NCI-H748 treated with DMSO at 0.1 percent for 48 hours (cell line): ENCODE measurements at places on chromosomes 6 and 20.

GRCh38 chr6:42963855-42964605 is 3.5 kb downstream of the GNMT start:
- DNase-seq = no peak

DNA sequence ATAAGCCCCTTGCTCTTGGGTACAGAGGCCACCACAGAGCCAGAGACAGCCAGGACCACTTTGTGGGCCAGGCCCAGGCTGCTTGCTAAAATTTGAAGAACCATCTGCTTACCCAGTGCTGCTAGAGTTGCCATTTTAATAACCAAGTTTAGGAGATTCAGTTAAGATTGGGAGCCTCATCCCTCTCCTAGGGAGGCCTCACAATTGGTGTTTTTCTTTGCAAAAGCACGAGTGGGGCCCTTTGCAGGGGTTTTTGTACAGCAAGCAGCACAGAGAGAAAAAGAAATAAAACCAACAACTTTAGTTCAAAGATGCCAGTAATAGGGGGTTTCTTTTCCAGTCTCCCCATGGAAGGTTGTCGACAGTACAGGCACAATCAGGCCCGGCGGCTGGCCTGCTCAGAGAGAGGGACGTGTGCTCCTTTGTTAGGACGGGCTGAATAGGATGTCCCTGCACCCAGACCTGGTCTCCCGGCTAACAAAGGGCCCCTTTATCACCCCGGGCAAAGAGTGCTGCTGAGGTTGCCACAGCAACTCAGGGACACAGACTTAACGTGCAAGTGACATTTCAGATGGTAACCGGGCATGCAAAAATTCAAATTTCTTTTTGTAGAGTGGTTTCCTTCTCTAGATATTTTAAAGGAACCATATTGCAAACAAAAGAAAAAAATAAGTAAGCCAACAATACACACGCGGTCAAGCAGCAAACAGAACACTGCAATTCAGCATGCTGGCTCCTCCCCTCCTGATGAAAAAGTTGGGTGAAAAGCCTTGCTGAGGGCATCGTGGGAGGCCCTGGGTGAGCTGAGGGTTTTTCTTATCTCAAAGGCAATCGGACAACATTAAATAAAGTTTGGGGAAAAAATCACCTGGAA is 10.5 kb upstream of the TOX2 start:
- no peak for DNase-seq

DNA sequence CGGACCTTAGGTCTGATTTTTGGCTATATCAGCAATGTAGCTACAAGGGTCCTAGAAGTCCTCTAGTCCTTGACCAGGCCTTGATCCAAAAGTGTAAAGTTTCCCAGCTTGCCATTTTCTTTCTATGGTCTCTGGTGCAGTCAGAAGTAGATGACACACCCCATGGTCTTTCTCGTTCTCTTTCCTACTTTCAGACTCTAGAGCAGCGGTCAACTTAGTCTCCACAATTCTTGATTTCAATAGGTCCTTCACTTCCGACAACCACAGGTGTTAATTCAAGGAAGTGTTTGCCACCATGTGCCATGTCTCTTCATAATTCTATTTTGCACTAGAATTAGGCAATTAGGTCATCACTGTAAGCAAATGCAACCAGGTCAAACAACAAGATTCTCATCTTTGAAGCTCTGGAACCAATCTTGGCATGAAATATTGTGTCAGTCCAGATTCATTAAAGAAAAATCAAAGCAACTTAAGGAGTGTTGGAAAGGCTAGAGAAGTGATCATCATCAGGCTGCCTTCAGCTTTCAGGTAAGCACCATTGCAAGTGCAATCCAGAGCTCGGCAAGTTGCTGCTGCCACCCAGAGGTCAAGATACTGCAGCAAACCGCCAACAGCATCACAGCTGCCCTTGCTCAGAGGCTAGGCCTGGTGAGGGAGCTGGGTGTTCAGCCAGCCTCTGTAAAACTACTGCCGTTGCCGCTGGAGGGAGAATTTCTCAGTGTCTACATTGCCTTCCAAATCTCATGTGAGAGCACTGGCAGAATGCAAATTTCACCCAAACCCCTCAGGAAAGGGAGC is 5.6 kb upstream of the SYNE1 start:
- DNase-seq = peak; percentile 5

DNA sequence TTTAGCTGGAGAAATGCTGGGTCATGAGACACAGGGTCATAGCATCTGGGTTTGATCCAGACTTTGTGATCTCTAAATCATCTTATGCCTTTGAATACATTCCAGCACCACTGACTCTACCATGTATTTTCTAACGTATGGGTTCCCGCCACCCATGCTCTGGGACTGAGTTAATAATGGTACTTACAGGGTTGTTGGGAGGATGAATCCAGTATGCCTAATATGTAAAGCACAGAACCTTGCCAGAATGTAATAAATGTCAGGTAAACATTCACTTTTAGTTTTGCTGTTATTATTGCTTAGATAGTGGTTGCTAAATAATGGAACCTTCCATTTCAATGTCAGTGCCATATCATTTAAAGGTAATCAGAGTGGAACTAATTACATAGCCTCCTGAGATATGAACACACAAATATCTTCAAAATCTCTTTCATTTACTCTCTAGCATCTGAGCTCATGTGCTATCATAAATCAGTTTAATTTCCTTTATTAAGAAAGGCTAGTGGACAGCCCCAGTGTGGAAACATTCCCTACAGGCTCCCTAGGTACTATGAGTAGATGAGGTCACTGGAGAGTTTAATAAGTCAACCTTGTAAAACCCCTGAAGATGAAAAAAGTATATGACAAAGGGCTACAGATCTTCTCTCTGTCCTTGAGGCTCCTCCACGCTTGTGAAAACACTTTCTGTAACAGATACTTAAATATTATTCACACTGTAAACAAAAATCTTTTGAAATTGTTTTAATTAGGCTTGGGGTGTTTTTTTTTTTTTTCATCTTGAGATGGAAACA is 226.6 kb downstream of the ALDH8A1 start:
- no peak for DNase-seq

- DNase-seq = no peak
Observed at GRCh38 chr20:56808117-56808725, 179.1 kb downstream of the TFAP2C start.

DNA sequence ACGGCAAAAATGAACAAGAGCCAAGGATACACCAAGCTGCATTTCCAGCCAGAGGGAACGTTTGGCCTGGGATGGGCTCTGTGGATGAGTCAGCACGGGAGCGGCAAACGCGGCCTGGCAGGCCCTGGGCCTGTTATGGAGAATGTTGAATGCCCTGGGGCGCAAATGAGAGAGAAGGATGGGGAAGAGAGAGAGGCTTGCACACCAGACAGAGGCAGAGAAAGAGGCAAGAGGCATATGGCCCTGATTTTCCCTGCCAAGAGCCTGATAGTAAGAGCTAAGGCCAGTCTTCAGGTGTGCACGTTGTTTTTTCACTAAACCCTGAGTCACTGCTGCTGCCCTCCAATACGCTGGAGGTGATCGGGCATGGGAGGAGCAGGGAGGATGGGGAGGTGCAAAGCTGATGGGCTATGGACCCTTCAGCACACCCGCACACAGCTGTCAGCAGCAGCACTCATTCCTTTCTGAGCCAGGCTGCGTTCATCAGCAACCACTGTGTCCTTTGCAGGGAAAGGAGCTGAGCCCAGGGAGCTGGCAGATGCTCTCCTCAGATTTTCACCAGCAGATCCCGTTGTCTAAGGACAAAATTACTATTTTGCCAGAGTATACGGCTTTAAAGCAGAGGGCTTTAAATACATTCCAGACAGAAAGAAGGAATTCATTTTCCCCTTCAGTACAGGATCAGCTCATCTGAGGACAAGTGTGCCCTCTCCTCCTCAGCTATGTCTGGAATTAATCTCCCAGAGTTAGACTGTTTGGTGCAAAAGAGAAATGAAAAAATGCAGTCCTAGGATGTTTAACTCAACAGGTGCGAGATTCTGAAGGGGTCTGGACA is 61.7 kb upstream of the SLC22A23 start:
- no peak for DNase-seq

DNA sequence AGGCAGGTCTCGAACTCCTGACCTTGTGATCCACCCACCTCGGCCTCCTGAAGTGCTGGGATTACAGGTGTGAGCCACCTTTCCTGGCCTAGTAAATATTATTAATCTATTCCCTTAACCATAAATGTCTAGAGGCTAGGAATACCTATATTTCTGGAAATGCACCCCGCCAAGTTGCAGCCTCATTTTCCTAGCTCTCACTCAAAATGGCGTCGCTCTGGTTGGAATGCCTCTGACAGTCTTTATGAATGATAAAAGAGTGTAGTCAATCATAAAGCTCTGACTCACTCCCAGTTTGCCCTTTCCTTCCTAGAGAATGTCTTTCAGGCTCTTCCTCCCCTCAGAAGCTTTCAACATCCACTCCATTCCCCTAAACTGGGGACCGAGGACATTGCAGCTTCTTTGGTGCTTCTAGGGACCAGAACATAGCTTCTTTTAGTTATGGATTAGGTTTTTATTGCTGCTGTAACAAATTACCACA is 14.1 kb upstream of the TRIM26 start:
- DNase-seq = no peak

DNA sequence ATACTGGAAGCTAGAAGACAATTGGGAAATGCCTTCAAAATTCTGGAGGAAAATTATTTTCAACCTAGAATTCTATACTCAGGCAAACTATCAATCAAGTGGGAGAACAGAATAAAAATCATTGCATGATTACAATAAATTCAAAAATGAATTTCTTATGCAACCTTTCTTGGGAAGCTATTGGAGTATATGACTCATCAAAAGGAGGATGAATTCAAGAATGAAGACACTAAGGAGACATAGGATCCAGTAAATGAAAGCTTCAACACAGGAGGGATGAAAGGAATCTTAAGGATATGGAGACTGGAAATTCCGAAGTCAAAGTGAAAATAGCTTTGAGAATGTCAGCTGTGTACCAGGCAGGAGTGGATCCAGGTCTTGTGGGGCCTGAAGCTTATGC is 12.6 kb upstream of the UBR2 start:
- no peak for DNase-seq

DNA sequence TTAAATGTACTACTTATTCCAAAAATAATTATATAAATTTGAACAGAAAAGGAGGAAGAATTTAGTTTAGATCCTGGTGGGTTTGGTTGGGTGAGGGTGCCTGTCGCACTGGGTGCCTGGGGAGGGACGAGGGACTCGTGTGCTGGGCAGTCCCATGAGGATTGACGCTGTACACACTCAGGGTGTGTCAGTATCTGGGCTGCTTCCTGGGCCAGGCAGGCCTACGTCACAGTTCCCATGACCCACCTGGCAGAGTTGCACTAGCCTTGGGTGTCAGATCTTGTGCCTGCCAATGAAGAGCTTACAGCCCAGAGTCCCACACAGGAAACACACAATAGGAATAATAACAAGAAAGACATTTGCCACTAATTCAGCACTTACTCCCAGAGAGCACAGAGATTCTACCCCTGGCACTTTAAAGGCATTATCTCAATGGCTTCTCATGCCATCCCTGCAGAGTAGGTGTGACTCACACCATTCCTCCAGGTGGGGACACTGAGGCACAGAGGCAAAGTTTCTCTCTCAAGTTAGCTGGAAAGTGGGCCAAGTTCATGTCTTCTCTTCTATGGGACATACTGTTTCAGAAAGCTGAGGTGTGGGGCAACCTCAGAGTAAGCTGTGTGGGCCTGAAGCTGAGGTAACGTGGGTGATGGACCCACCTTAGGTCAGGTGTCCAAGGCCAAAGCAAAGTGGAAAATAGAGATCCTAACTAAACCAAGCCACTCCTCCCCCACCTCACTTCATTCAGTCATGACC is 1.3 kb upstream of the SDCBP2 start:
- no peak for DNase-seq

DNA sequence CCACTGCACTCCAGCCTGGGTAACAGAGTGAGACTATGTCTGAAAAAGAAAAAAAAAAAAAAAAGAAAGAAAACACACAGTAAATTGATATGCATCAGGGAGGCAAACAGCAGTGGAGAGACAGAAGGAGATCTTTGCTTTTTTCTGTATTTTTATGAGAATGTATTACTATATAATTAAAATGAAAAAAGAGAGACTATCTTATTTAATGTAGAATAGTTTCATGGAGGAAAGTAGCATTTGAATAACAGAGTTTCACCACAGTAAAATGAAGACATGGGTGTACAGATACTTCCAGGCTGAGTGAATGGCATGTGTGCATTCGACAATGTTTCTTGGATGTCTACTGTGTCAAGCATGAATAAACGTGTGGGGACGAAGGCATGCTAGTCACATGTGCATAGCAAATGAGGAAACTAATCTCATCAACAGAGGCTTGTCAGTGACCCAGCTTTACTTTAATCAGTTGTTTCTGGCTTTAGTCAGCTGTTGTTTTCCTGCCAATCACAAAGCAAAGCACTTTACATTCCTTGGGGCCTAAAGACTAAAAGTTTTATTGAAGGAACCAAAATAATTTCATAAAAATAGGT is 55.5 kb upstream of the ARMH2 start:
- DNase-seq = no peak

GRCh38 chr20:37518059-37518458 is 3.0 kb upstream of the NNAT start:
- no peak for DNase-seq

GRCh38 chr6:15366003-15366535 is 120.2 kb downstream of the JARID2 start:
- no peak for DNase-seq

DNA sequence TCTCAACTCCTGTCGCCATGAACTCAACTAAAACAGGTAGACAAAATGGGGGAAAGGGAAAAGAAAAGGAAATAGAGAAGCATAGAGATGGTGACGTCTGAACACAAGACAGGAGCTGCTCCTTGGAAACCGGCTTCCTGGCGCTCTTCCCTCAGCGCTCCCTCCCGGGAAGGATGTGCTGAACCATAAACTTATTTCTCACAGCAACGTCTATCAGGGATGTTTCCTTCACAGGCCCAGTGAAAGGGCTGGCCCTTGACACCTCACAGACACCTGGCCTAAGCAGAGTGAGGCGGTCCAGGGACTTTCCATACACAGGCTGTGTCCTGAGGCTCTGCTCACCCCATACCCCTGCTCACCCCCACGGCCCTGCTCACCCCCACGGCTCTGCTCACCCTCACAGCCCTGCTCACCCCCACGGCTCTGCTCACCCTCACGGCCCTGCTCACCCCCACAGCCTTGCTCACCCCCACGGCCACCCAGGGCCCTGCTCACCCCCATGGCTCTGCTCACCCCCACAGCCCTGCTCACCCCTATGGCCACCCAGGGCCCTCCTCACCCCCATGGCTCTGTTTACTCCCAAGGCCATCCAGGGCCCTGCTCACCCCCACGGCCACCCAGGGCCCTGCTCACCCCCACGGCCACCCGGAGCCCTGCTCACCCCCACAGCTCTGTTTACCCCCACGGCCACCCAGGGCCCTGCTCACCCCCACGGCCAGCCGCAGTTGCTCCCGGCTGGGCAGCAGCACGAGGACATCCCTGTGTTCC is 653 bp downstream of the FRMD1 start:
- DNase-seq = no peak
